ENCODE measurements at places on chromosomes 6 and 20. TPM values are rescaled to one million over a fixed set of nuclear protein-coding genes. Genes with fewer than 3 reads are reported as not detected.

Gene GPSM3
- not detected for polyA plus RNA-seq

Gene ULBP3
- polyA plus RNA-seq = 2.1 TPM

Gene STX11
- 1.8 TPM for polyA plus RNA-seq

Gene SLC26A8
- 0.15 TPM for polyA plus RNA-seq

Gene LYRM4
- 29.4 TPM for polyA plus RNA-seq

Gene C20orf204
- polyA plus RNA-seq = 0.66 TPM

Gene NAPB
- 5.7 TPM for polyA plus RNA-seq

Gene IPCEF1
- polyA plus RNA-seq = not detected

Gene ZNF341
- polyA plus RNA-seq = not detected

Gene PRR18
- polyA plus RNA-seq = 0.64 TPM

Gene BMP6
- not detected for polyA plus RNA-seq

Gene SNRNP48
- polyA plus RNA-seq = 12.1 TPM

Gene SALL4
- polyA plus RNA-seq = 1.1 TPM

Gene MUC22
- polyA plus RNA-seq = not detected

Gene EYS
- not detected for polyA plus RNA-seq

Gene BTN2A1
- 30.1 TPM for polyA plus RNA-seq

Gene ZNF165
- 0.63 TPM for polyA plus RNA-seq

DNA sequence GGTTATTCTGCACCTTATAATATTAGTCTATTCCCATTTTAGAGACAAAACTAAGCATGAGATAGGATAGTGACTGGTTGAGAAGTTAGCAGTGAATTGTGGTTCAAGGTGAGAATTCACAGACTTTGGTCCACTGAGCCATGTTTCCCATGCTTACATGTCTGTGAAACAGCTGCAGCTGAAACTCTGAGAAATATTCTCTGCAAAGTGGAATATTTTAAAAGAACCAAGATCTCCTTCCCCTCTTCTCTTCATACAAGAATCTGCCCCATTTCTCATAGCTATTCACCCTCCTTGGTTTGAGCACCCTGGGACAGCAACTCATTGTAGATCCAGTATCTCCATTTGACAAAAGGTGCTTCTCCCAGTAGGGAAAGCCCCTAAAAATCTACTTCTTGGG is 70.2 kb upstream of the TMEM170B start:
- DNase-seq = no peak

DNA sequence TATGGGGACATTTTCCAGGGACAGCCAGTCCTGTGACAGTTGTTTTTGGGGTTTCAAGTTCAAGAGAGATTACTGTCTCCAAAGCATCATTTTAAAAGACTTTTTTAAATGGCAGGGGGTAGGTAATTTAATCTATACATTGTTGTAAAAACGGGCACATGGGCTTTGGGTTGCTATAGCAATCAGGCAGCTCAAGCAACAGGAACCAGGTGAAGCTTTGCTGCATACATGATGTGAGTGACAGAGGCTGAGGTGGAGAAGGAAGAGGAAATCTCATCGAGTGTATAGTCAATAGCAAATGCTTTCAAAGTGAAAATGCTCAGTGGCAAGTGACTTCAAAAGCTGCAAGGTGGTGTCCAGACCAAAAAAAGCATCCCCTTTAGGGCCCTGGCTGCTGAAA is 277.4 kb upstream of the JAG1 start:
- DNase-seq = no peak

DNA sequence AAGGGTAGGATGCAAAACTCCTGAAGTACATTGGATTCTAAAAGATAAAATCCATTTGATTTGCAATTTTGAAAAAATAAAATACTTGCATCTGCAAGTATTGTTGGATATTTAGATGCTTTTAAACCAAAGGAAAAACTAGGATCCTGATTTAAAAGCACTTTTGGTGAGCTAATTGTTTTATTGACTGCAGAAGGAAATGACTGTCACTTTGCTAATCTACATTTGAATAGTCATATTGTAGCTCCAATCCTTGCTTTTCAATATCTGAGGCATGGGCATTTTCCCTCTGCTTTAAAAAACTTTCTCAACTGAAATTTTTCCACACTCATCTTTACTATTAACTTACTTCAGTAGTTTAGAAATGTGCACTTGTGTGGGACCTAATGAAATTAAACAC is 74.1 kb downstream of the TRDN start:
- DNase-seq = no peak

- no peak for DNase-seq
Measured at GRCh38 chr6:33339193-33339592, 21.6 kb upstream of the ZBTB22 start.

DNA sequence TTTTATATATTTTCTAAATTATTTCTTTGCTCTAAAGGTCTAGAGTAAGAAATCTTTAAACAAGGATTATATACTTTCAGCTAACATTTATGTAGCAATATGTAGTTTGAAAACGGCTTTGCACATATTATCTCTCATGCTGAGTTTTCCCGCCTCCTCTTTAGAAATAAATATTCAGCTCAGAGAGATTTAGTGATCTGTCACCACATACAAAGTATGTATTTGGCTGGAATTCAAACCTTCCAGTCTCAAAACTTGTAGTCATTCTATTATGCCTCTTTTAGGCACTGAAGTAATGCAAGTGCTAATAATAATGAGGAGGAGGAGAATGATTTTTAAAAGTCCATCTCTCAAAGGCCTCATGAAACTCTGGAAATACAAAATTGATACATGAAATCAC is 525.0 kb downstream of the GRIK2 start:
- DNase-seq = no peak

- DNase-seq = no peak
Measured at GRCh38 chr20:55052459-55052858, 577.1 kb downstream of the DOK5 start.

- no peak for DNase-seq
Measured at GRCh38 chr6:109808837-109809236, 117.7 kb downstream of the FIG4 start.

- no peak for DNase-seq
Measured at GRCh38 chr6:51553246-51554015, 534.0 kb downstream of the PKHD1 start.

DNA sequence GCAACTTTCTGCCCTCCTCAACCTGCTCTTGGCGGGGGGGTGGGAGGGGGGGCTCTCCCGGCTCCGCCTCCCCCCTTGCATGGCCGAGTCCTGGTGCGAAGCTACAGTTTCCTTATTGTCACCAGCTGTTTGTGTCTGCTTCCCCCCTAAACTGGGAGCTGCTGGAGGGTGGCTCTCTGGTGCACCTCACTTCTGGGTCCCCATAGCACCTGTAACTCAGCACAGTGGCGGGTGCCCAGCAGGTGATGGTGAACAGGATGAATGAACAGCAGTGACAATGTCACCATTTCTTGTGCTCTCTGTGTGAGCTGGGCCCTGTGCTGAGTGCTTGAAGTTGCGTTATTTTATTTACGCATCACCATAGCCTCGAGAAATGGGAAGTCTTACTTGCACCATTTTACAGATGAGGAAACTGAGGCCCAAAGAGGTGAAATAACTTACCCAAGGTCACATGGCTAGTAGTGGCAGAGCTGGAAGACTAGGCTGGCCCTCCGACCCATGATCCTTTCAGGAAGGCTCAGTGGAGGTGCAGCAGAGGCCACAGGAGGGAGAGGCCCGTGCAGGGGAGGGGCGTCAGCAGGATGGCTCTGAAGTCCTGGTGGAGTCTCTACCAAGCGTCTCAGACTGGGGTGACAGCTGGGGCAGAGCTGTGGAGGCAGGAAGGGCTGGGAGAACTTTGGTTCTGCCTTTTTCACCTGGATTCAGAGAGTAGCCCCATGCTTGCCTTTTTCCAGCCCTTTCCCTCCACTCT is 41.8 kb downstream of the SRC start:
- no peak for DNase-seq

DNA sequence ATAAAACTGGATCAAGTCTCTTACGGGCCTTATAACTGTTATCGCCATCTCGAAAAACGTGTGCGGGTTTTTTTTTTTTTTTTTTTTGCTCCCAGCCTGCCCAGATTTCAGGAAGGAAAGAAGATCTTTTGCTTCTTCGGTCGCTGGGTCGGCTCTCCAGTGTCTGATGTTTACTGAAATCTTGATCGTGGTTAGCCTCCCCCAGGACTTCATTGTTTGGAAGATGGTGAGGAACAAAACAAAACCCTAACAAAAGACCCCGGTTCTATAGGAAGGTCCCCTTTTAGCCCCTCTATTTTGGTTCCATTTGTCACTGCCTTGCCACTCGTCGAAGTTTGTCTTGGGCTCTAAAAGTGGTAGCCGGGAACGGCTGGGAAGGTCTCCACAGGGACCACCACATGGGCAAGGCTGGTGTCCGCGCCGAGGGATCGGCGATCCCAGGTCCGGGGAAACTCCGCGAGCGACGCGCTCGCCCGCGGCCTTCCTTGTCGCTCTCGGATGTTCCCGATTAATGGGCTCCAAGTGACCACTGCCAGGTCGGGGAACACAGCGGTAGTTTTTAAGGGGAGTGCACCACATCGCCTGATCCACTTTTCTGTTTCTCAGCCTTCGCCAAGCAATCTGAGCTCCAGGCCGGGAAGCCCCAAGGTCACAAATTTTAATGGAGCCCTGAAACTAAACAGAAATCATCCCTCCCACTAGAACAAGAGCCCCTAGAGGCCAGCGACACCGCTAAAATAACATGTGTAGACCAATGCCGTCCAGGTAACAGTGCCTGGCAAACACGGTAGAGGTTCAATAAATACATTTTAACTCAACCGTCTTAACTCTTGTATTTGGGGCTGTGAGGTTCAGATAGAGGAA is 27.0 kb downstream of the TRIM27 start:
- DNase-seq = peak; percentile 66

- DNase-seq = no peak
Measured at GRCh38 chr6:44154067-44154466, 4.6 kb upstream of the CAPN11 start.

- DNase-seq = no peak
Measured at GRCh38 chr6:113763876-113764275, 93.3 kb upstream of the MARCKS start.

DNA sequence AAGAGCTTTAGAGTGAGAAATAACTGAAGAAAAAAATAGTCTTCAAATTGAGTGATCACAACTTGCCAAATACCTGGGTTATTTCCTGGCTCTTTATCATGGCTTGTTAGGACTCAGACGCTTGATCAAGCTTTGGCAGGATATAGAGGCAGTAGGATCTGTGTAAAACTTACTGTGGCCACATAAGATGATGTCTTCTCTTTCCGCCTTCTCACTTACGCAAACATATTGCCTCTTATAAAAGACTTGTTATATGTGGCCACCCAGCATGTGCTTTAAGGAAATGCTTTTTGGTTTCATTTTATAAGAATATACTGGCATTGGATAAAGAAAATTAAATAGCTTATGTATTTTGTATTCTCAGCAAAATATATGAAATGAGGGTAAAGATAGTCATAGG is 101.8 kb upstream of the AKIRIN2 start:
- DNase-seq = no peak

GRCh38 chr20:56088375-56088774 is 83.1 kb upstream of the CBLN4 start:
- no peak for DNase-seq

- no peak for DNase-seq
Measured at GRCh38 chr20:45337367-45338120, 10.7 kb downstream of the SDC4 start.

- no peak for DNase-seq
Measured at GRCh38 chr20:48605364-48606171, 222.2 kb downstream of the PREX1 start.

DNA sequence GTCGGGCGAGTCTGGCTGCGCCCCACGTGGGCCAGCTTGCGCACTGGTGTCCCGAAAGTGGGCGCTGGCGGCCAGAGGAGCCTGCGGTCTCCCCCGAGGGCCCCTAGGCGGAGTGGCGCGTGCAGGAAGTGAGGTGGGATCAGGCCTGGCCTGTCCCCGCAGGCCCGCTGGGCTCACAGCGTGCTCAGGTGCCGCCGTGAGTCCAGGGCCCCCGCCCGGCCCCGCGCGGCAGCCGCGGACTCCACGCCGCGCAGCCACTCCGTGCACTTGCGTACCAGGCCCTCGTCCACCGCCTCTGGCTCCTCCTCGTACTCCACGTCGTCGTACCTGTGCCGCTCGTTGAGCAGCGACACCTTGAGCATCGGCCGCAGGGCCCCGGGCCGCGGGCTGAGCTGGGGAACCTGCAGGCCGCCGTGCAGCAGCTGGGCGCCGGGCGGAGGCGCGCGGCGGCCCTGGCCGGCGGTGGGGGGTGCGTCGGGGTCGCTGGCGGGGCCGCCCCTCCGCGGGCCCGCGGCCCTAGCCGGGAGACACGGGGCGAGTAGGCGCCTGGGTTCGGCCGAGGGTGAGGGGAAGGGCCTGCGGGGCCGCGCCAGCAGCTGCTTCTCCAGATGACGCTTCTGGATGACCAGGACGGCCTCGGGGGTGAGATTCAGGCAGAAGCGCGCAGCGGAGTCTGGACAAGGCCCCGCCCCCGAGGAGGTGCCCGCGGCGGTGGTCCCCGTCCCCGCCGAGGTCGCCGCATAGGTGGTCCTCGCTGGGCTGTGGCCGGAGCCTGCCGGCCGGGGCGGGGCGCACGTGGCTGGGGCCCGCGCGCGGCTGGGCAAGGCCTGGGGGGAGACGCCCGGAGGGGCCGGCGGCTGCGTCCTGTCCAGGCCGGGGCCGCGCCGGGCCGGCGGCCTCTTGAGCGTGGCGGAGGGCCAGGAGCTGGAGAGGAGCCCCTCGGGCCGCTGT is 835 bp downstream of the PRR18 start:
- DNase-seq = no peak

GRCh38 chr6:41535766-41536165 is 10.4 kb upstream of the FOXP4 start:
- no peak for DNase-seq

DNA sequence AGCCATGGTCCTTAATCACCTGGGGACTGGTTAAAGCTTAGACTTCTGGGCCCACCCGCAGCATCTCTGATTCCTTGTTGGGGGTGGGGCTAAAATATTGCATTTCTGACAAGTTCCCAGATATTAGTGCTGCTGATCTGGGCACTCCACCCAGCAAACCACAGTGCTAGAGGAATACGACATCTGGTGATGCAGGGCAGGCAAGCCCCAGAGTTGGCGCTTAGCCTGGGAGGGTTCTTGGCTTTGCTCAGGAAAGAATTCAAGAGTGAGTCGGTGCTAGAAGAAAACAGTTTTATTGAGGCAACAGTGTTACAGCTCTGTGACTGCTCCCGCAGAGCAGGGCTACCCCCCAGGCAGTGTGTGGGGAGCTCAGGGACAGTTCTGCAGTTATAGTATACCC is 210.7 kb downstream of the TFAP2C start:
- DNase-seq = no peak

DNA sequence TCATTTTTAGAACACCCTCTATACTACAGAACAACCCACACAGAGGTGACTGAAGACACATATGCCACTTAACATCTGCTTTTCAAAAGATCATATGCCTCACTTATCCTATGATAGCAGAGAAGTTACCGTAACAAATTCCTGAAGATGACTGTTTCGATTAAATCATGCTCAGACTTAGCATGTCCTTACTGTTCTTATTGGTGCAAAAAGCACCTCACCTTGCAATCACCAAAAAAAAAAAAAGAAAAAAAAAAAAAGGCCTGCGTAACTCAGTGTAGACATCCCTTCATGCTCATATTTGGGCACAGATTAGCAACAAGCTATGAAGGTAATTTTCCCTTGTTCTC is 17.7 kb upstream of the DST start:
- no peak for DNase-seq

DNA sequence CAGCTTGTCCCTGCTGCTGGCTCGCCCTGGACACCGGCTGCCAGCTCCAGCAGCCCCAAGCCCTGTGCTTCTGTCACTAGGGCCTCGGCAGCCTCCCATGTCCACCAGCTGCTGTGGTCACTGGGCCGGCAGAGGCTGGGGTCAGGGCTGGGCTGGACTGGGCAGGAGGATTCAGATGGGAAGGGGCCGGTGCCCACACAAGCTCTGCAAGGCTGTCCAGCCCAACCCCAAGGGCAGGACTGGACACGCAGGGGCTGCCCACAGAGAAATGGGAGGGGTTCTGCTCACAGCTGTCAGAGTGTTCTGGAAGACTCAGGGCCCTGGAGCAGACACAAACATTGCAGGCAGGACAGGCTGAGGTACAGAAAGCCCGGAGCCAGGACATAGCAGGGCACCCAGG is 65.6 kb downstream of the ADNP start:
- DNase-seq = no peak

Measured in muscle of arm (tissue), 14 donors.